NCI-H187 (cell line): ENCODE measurements at places on chromosomes 6 and 20.

DNA sequence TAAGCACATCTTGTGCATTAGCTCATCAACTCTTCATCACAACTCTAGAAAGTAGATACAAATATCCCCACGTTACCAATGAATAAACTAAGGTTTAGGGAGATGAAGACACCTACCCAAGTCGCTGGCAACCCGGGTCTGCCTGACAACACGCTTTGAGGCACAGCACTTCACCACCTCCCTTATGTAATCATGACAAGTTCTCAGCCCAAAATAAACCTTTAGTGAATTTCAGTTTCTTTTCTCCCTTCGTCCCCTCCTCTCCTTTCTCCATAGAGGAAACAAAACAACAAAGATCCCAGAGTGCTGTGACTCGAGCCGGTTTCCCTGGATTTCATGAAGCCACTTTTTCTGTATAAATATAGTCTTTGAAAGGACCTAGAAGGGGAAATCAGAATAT is 105.4 kb downstream of the MAFB start:
- DNase-seq = no peak

DNA sequence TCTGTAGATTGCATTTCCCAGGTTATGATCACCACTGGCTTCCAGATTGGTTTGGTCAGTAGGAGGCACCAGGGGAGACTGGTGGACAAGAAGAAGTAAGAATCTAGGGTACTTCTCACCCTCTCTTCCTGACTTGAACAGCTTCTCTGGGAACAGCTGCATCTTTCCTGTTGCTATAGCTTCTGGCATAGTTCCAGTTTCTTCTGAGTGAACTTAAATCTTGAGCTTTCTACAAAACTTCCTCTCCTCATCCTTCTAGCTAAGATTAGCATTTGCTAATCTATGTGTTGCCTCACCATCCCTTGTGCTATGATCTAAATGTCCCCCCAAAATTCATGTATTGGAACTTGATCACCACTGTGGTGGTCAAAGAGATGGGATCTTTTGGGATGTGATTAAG is 724.6 kb downstream of the UTRN start:
- no peak for DNase-seq

DNA sequence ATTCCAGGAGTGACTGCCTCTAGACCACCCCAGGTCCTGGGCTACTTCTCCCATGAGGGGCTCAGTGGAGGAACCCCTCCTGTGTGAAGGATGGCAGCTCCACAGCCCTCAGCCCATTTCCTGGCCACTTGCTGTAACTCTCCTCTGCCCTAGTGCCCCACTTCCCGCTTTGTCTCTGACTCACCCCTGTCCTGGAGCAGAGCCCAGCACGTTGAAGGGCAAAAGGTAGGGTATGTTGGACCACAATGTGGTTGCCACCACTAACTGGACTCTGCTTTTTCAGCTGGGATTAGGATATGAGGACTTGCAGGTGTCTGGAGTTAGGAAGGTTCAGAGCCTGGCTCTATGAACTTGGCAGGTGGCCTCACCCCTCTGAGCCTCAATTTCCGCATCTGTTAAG is 2.4 kb downstream of the MYBL2 start:
- DNase-seq = no peak

GRCh38 chr6:142384519-142385254 is 82.9 kb downstream of the ADGRG6 start:
- no peak for DNase-seq

DNA sequence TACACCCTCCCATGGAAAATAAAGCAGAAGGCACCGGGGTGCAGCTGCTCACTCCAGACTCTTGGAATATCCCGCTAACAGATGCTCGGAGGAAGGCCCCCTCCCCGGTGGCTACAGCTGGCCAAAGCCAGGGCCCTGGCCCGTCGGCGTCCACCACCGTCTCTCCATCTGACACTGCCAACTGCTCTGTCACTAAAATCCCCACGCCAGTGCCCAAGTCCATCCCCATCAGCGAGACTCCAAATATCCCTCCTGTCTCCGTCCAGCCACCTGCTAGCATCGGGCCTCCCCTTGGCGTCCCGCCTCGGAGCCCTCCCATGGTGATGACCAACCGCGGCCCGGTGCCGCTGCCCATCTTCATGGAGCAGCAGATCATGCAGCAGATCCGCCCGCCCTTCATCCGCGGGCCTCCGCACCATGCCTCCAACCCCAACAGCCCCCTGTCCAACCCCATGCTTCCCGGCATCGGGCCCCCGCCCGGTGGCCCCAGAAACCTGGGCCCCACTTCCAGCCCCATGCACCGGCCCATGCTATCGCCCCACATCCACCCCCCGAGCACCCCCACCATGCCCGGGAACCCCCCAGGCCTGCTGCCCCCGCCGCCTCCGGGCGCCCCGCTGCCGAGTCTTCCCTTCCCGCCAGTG is 143.9 kb downstream of the SOBP start:
- no peak for DNase-seq

DNA sequence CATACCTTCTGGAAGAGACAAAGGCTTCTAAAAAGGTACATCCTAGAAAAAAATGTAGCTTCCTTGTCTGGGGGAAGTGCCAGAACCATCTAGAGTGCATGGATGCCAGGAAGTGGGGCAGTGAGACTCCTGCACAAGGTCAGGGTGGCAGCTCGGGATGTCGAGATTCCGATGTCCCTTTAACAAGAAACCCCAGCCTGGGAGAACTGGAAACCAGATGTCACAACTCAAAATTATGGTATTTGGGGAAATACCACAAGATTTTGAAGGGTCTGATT is 168.4 kb downstream of the ZDHHC14 start:
- DNase-seq = no peak

- DNase-seq = no peak
These were observed 6.2 kb downstream of the GDF5 start for GRCh38 chr20:35431621-35432429.

- DNase-seq = no peak
These were observed 129.9 kb downstream of the HFE start for GRCh38 chr6:26216886-26217713.

DNA sequence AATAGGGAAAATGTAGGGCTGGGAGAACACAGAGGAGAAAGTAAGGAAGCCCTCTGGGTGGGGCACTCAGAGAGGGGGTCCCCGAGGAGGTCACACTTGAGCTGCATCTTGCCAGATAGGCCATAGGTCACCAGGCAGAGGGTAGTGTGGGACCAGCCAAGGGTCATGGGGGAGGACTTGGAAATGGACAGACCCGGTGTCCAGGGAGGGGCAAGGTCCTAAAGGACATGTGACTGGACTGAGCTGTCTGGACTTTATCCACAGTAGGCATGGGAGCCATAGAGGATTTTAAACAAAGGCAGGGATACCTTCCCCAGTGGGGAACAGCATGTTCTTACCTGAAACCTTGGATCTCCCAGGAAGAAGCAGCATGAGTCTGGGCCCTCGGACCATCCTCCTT is 266.7 kb downstream of the LRFN2 start:
- DNase-seq = no peak

GRCh38 chr6:36141091-36141490 is 10.8 kb downstream of the MAPK13 start:
- no peak for DNase-seq

DNA sequence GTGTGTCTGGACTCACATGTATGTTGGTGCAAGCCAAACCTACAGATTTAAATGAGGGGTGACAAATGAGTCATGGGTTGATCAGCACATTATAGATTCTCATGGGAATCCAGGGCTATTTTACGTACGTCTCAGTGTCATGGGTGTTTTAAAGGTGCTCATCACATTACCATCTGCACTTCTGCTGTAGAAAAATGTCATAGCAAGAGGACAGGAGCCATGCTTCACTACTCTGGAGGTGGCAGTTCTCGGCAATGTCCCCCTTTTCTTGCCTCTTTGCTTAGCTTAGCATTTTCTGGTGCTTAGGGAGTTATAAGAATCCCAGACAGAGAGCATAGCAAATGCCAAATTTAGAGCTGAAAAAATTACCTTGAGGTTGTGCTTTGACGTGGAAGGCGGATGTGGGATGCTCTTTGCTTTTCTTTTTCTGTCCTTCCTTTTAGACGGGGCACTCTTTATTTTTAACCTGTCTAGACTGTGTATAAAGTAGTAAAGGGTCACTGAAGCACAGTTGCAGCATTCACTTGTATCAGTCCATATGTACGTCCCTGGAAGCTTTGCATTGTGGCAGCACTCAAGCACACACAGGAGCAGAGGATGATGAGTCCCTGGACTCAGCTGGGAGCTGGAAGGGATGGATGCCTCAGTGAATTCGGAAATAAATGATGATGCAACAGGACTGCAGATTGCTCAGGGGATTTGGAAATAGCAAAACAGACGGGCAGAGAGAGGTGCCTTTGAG is 139.7 kb downstream of the SYNDIG1 start:
- DNase-seq = no peak
